ENCODE measurements at places on chromosomes 2 and 18.
A peak's percentile ranks its signal among the peaks of the same experiment; 100 is the strongest.

DNA sequence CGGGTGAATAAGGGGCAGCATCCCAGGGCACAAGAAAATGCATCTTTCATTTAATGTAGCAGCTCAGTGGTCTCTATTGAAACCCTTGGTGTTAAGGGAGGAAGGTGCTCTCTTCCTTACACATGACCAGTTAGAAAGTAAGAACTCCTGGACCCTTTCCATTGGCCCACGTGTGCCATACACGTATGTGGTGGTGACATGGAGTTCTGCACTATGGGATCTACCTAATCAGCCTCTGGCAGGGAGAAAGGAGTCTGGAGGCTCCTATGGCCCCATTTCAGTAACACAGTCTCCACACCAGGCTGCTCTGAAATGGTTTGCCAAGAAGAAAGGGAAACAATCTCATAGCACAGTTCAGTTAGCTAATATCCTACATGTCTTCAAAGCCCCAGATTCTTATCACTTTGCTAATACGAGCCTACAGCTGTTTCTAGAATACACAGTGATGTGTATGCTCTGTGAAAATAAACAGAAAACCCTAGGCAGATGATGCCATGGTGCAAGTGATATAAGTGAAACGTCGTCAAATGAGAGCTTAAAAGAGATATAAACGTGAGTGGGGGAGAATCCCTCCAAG lies 7.0 kb downstream of the EFEMP1 start:
- no peak for DNase-seq

DNA sequence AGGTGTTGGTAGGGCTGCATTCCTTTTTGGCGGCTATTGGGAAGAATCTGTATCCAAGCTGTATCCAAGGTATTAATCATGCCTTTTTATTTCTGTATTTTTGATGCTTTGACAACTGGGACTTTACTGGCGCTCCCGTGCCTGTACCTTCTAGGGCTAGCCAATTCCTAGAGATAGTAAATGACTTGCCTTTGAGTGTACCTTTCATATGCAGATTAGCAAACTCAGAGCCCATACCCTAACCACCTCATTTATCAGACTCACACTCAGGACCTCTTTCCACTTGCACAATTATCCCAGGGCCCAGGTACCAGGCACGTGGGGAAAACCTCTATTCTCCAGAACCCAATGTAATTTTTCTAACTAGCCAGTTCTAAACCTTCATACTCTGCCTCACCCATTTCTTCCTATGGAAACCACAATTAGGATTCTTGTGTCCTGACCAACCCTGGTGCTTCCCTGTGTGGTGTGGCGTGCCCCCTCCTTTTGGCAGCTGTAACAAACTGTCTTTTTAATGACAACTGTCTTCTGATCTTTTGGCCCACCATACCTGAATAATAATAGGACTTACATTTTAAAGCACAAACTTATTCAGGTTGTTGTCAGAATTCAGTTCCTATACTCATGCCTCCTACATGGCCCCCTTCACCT lies 65.8 kb upstream of the PNPT1 start:
- no peak for DNase-seq

GRCh38 chr2:180495606-180496005 lies 484.8 kb upstream of the UBE2E3 start:
- no peak for DNase-seq

GRCh38 chr2:20421988-20422370 lies 24.9 kb upstream of the RHOB start:
- no peak for DNase-seq

DNA sequence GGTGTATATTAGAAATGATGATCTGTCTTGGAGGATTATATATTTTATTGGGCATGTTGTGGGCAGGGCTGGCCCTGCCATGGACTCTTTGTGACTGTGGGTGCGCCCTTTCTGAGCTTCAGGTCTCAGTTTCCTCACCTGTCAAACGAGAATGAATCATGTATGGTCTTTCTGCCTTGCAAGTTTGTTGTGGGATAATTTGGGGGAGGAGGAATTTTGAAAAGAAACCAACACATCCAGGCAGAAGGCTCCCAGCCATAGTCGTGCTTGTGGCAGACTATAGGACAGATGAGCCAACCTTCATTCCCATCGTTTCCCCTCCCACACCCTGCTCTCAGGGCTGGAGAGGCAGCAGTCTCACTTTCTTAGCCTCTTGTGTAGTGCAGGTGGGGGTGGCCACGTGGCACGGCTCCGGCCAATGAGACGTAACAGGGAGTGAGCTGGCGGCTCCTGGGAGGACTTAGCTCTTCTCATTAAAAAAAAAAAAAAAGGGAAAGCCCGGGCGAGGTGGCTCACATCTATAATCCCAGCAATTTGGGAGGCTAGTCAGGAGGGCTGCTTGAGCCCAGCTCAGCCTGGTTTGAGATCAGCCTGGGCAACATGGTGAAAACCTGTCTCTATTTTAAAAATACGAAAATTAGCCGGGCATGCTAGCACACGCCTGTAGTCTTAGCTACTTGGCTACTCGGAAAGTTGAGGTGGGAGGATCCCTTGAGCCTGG lies 63.1 kb downstream of the RHOB start:
- DNase-seq: peak; percentile 86

DNA sequence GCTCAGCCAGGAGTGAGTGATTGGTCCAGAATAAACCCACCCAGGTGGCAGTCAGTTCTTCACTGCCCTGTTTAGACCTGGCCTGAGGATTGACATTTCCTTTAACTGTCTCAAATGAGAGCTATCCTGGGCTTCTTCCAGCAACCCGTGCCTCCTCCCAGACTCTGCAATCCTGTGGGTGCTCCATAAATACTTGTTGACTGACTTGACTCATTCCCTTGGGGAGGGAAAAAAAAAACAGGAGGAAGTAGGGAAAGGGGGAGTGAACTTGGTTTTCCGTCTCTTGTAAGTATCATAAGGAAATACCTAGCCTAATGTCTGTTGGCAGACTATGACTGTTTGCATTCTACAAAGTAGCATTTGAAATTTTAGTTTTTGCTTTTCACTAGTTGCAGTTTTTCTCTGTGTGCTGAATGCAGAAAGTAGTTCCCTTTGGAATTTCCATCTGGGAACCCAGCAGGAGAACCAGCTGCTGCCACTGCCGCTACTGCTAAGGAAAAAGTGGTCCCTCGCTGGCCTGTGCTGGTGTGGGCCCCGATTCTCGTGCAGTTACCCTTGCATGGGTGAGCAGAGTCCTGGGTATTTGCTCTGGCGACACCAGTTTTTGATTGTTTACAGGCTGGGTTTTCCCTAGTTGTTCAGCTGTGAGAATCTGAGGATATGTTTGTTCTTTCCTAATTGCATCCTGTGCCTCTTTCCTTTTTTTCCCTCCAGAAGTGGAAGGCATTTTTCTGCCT lies 78.8 kb downstream of the TGOLN2 start:
- no peak for DNase-seq

DNA sequence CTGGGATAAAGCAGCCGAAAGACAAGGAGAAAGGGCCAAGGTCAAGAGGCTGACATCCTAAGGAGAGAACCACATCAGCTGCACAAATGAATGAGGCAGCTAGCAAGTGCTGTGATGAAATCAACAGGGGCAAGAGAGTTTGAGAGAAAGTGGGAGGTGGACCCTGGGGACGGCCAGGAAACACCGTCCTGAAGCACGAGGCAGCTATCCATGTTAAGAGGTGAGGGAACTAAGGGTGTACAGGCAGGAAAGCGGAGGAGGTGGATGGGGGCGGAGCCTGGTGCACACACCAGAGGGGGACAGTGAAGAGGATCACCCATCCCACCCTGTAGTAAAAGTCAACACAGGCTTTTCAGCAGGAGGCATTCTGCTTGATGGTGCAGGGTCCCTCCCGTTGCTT lies 52.4 kb downstream of the HDLBP start:
- no peak for DNase-seq

- no peak for DNase-seq
Observed at GRCh38 chr18:76754351-76754750, 68.0 kb upstream of the ZNF236 start.

- DNase-seq: no peak
Observed at GRCh38 chr2:709138-709765, 32.0 kb upstream of the TMEM18 start.

DNA sequence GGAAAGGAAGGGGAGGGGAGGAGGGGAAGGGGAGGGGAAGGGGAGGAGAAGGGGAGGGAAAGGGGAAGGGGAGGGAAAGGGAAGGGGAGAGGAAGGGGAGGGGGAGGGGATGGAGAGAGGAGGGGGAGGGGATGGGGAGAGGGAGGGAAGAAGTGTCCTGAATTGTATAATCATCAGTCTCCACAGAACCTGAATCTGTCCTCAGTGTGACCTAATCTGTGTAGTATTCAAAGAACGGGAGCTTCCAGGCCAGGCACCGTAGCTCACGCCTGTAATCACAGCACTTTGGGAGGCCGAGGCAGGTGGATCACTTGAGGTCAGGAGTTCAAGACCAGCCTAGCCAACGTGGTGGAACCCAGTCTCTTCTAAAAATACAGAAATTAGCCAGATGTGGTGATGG lies 41.1 kb upstream of the CCDC150 start:
- DNase-seq: no peak

DNA sequence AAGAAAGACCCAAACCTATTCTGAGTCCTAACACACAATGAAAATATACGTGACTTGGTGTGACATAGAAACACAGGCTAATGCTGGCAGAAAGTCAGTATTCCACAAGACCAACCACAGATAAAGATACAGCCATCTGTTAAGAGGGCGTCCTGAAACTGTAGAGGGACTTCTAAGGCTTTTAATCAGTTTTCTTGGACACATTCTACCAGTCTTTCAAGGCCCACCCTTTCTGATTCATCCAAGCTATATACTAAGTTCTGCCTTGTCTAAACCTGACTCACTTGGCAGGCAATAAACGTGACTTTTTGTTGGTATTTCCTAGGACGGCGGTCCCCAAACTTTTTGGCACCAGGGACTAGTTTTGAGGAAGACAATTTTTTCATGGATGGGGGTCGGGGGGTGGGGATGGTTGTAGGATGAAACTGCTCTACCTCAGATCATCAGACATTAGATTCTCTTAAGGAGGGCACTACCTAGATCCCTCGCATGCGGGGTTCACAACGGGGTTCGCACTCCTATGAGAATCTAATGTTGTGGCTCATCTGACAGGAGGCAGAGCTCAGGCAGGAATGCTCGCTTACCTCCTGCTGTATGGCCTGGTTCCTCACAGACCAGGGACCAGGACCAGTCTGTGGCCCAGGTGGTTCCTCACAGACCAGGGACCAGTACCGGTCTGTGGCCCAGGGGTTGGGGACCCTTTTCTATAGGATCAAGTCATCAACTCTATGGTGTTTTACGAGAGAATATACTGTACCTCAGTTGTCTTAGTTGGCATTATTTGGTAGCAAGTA lies 61.4 kb downstream of the SP3 start:
- no peak for DNase-seq

- peak; percentile 20 for DNase-seq
Observed at GRCh38 chr2:112644155-112644932, 1.4 kb upstream of the SLC20A1 start.

Data from NCI-H510A treated with DMSO at 0.1 percent for 48 hours (cell line).